ENCODE measurements at places on chromosomes 2 and 18.

GRCh38 chr2:239164335-239164871 lies 236.4 kb downstream of the HDAC4 start:
- peak; percentile 15 for DNase-seq

- DNase-seq, result no peak
Observed at GRCh38 chr18:56089612-56090258, 501.7 kb upstream of the TCF4 start.

GRCh38 chr2:134668821-134669220 lies 50.0 kb downstream of the TMEM163 start:
- peak; percentile 80 for DNase-seq

GRCh38 chr2:26001743-26002351 lies 19.6 kb upstream of the KIF3C start:
- DNase-seq, result no peak

GRCh38 chr18:77039196-77040130 lies 93.1 kb downstream of the MBP start:
- no peak for DNase-seq

DNA sequence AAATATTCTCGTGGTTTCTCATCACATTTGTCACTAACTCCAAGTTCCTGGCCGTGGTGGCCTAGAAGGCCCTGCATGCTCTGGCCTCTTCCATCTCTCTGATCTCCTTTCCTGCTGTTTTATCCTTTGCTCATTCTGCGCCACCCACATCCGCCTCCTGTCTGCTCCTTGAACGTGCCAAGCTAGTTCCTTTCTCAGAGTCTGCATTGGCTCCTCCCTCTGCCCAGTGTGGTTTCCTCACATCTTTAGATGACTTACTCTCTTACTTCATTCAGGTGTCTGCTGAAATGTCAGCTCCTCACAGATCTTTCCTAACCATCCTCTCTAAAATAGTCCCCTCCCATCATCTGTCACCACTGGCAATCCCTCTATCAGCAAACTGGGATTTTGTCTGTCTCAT lies 158.6 kb upstream of the RBMS1 start:
- peak; percentile 62 for DNase-seq

- no peak for DNase-seq
Observed at GRCh38 chr2:64533882-64534281, 9.8 kb downstream of the AFTPH start.

GRCh38 chr2:105431367-105432043 lies 32.7 kb upstream of the FHL2 start:
- DNase-seq, result no peak

- DNase-seq, result peak; percentile 27
Observed at GRCh38 chr2:26352892-26353291, 6.3 kb upstream of the ADGRF3 start.

DNA sequence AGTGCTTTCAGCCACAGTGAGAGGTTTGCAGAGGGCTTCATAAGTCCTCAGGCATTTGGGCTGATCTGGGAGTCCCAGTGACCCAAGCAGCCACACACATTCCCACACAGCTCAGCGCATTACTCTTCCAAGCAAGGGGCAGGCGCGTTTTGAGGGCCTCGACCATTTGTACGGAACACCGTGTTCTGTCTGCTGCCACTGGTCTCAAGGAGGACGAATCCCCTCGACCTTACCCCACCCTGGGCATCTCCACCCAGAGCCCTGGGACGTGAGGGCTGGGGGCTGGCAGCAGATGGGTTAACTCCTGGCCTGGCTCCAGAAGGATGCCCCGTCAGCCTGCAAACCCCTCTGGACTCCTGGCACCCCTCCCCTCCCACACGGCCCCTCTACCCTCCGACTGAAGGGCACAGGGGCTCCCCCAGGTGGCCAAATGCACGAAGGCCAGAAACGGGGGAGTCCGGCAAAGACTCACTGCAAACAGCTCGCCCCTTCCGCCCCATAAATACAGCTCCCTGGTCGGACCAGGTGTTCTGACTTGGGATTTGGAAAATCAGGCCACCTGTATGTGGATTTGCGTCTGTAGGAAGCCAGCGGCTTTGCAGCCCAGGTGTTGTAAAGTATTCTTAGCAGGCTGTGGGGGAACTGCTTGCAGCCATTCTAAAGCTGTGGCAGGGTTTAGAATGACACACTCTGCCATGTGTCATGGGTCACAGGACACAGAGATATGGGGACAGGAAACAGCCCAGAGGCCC lies 33.6 kb upstream of the PTMA start:
- DNase-seq, result peak; percentile 59

- DNase-seq, result no peak
Observed at GRCh38 chr2:232519581-232520438, at the start of gene PRSS56. PRSS56 (plus strand) TSS chr2:232520388; CDS start chr2:232520599, 211 bp downstream.

DNA sequence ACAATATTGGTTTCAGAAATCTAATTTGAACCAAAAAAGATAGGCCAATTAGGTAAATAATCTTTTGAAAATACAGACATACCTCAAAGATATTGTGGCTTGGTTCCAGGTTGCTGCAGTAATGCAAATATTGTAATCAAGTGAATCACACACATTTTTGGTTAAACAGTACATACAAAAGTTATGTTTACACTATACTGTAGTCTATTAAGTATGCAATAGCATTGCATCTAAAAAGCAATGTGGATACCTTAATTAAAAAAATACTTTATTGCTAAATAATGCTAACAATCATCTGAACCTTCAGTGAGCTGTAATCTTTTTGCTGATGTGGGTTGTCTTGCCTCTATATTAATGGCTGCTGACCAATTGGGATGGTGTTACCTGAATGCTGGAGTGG lies 67.3 kb downstream of the KYNU start:
- DNase-seq, result no peak

DNA sequence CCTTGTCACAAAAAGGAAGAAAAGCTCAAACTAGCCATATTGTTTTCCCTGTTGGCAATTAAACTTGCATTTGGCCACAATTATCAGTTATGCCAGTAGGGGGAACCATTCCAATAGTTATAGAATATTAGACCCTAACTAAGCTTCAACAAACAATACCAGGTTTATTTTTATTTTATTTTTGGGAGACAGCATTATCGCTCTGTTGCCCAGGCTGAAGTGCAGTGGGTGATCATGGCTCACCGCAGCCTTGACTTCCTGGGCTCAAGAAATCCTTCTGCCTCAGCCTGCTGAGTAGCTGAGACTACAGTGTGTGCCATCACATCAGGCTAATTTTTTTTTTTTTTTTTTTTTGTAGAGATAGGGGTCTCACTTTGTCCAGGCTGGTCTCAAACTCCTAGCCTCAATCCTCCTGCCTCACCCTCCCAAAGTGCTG lies 102.1 kb downstream of the ATAD2B start:
- DNase-seq, result no peak

DNA sequence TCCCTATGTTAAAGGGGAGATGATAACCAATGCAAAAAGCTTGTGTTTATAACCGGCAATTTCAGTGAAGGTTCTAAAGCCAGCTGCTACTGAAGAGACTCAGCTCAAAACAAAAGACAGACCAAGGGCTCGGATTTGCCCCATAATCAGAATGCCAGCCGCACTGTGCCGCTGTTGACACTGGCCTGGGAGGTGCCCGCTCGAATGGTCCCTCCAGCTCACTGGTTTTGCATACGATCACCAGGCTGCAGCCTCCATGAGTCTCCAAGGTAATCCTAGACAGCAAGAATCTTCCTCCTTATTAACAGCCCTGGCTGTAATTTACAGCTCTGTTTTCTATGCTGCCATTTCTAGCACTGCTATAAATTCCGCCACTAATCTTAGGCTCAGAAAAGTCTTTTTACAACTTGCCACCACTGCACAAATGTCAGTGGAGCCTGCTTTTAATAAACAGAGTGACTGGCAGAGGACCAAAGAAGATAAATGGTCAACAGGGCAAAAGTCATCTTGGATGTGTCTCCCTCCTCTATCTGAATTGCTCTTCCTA lies 155.7 kb upstream of the SH3BP4 start:
- DNase-seq, result no peak

DNA sequence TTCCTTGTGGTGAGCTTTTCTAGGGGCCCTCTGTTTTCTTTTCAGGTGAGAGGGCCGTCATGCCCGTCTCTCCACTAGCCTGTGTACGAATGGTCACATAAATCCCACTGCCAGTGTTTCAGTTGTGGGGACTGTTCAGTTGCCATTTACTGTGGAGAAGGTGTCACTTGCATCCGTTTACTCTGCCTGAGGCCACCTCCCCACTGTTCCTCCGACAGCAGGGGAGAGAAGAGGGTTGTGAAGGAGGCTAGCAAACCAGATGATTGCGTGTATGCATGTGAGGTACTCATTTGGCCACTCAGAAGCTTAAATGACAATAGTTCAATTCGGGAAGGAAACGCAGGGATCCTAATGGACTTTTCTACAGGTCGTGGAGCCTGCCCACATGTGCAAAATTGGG lies 3.3 kb downstream of the MTCL1 start:
- no peak for DNase-seq

GRCh38 chr2:126645211-126645618 lies 10.7 kb upstream of the GYPC start:
- DNase-seq, result peak; percentile 1

GRCh38 chr18:45243340-45244110 lies 371.8 kb upstream of the SLC14A2 start:
- DNase-seq, result no peak
